ENCODE measurements at places on chromosomes 16 and 17.

- DNase-seq, result no peak
Measured at GRCh38 chr17:37772982-37773381, 28.1 kb upstream of the HNF1B start.

DNA sequence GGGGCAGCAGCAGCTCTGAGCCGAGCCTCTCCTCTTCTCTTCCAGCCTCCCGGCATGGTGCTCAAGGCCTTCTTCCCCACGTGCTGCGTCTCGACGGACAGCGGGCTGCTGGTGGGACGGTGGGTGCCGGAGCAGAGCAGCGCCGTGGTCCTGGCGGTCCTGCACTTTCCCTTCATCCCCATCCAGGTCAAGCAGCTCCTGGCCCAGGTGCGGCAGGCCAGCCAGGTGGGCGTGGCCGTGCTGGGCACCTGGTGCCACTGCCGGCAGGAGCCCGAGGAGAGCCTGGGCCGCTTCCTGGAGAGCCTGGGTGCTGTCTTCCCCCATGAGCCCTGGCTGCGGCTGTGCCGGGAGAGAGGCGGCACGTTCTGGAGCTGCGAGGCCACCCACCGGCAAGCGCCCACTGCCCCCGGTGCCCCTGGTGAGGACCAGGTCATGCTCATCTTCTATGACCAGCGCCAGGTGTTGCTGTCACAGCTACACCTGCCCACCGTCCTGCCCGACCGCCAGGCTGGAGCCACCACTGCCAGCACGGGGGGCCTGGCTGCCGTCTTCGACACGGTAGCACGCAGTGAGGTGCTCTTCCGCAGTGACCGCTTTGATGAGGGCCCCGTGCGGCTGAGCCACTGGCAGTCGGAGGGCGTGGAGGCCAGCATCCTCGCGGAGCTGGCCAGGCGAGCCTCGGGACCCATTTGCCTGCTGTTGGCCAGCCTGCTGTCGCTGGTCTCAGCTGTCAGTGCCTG, 4.4 kb downstream of the PIGQ start:
- no peak for DNase-seq

GRCh38 chr16:57422026-57422944, 17.7 kb downstream of the CCL17 start:
- DNase-seq, result no peak

- DNase-seq, result peak; percentile 31
Measured at GRCh38 chr16:55257966-55258613, 65.9 kb upstream of the IRX6 start.

DNA sequence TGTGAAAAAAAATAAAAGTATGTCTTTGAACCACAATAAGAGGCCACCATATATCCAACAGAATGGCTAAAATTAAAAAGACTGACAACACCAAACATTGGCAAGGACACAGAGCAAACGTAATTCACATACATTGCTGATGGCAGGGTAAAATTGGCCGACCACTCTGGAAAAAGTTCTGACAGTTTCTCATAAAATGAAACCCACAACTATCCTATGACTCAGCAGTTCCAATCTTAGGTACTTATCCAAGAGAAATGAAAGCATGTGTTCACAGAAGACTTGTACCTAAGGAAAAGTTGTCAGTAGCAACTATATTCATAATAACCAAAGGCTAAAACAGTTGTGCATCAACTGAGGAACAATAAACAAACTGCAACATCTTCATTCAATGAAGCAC, 357.3 kb upstream of the XYLT1 start:
- no peak for DNase-seq

GRCh38 chr17:56754523-56755208, 79.1 kb downstream of the C17orf67 start:
- DNase-seq, result no peak

- DNase-seq, result no peak
Measured at GRCh38 chr17:80625627-80626026, 81.0 kb downstream of the RPTOR start.

DNA sequence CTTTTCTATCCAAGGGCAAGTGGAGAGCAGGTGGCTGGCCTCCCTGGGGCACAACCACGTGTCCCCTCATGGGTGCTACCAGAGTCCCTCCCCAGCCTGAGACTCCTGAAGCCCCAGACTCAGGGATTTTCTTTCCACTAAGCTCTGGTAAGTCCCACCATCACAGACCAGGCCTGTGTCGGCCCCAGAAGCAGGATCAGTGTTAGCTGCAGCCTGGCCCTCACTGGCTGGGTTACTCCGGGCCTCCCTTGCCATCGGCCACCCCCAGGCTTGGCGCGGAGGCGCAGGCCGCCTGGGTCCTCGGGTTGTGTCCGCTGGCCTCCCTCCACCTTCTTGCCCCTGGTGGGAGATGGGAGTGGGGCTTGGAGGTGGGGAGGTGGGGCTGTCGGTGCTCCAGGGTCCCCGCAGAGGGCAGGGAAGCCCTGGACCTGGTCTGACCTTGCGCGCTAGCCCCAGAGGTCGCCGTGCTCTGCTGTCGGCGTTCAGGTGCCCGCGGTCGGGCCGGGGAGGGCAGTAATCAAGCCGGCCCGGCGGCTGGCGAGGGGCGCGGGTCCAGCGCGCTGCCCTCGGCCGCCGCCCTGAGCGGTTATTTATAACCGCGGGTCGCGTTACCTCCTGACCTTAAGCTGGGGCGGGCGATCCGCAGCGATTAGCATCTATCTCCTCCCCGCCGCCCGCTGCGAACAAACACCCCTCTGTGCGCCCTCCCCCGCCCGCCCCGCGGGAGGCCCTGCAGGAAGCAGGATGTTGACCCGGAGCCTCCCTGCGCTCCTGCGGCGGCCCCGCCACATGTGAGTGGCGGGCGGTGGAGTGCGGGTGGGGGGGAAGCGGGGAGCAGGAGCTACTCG, 78.1 kb upstream of the TOB1 start:
- no peak for DNase-seq

GRCh38 chr17:82684228-82684841, 14.2 kb downstream of the RAB40B start:
- DNase-seq, result no peak

DNA sequence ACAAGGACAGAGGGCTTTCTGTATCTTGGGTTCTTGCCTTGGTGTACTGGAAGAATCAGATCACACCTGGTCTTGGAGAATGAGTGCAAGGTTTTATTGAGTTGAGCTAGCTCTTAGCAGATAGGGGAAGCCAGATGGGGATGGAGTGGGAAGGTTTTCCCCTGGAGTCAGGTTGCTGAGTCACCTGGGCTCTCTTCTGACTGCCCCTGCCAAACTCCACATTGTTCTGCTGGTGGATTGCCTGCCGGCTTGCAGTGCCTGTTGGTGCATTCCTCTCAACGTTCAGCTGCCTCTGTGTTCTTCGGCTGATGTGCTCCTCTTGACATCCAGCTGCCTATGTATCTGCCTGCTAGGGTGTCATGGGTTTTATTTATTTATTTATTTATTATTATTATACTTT, 1431.1 kb downstream of the CDH8 start:
- no peak for DNase-seq

DNA sequence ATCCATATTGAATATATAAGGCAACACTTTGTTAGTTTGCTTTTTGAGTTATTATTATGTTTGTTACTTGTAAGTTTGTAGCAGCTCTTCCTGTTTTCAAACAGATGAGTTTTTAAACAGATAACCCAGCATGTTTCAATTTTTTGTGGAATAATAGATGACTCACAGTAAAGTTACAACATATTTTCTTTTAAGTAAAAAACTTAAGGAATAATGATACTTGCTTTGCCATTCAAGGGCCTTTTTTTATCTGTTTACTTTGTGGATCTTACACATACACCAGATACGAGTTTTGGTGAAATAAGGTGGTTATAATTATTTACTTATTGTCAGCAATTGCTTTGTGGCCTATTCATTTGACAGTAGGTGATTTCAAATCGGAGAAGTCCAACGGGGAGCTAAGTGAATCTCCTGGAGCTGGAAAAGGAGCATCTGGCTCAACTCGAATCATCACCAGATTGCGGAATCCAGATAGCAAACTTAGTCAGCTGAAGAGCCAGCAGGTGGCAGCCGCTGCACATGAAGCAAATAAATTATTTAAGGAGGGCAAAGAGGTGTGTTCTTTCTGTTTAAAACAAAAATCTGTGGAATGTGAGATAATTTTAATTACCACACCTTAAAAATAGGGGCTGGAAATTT, 66.3 kb downstream of the BPTF start:
- no peak for DNase-seq

DNA sequence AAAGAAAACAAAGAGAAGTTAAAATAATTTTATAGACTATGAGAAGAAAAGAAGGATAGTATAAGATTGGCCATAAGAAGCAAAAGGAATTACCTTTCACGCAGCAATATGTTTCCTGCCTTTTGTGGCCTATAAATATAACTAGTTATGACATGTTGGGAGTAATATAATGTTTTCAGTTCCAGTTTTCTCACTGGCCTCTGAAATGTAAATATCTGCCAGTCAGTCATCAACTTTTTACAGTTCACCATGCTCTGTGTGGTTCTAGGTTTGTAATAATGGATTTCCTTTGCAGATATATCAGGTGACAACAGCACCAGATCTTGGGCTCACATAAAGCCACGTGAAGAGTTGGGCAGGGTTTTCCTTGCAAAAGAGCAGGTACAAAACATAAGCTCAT, 94.3 kb downstream of the ABCA8 start:
- no peak for DNase-seq

Data from omental fat pad (tissue), 4 donors.